ENCODE measurements at places on chromosomes 7 and 10.

- no peak for DNase-seq
These were observed 22.1 kb upstream of the PPP1R17 start for GRCh38 chr7:31664890-31665289.

DNA sequence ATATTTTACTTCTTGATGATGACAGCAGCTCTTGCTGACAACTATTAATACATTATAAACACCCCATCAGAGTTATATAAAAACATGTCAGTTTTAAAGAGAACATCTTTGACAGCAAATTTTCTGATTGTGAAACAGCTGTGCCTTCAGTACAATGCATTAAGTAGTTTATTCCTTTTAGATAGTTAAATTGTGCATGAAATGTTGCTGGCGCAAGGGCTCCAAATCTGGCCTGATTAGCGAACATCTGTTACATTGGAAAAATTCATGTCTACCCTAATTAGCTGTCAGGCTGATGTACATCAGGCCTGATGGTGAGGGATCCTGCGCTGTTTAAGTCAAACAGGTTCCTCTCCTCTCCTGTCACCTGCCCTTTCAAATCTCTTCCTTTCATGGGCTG, 171.9 kb upstream of the SP8 start:
- DNase-seq, result no peak

DNA sequence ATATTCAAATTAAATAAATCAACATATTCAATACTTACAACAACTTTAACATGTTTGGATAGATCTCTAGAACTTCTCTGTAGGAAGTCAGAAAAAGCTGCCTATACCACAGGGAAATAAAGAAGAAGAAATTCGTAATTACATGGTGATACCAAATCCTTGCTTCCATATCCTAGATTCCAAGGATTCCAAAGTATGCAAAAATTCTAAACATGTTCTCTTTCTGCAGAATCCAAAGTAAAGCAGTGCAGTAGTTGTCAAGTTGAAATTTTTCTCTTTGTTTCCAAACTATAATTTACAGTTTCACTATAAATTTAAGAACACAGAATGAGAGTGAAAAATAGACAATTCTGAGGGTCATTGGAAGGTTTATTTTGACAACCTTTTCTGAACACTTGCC, 233.7 kb upstream of the PTN start:
- DNase-seq, result no peak

- no peak for DNase-seq
These were observed 158.0 kb downstream of the HDAC9 start for GRCh38 chr7:18653381-18654155.

DNA sequence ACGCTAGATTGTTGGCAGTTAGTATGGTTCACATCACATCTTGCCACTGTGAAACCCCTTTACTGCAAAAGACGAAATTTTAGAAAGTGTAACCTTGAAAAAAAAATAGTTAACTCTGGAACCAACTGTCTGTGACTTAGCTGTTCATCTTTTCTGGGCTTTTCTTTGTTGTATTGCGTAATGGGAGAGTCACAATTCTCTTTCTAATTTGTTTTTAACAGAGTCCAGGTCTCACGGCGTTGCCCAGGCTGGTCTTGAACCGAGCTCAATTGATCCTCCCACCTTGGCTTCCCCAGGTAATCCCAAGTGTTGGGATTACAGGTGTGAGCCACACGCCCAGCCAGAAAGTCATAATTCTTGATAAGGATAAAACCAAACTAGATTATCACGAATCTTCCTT, 14.5 kb downstream of the UBE3C start:
- no peak for DNase-seq

GRCh38 chr10:80487791-80488538, 33.9 kb downstream of the TSPAN14 start:
- DNase-seq, result no peak

DNA sequence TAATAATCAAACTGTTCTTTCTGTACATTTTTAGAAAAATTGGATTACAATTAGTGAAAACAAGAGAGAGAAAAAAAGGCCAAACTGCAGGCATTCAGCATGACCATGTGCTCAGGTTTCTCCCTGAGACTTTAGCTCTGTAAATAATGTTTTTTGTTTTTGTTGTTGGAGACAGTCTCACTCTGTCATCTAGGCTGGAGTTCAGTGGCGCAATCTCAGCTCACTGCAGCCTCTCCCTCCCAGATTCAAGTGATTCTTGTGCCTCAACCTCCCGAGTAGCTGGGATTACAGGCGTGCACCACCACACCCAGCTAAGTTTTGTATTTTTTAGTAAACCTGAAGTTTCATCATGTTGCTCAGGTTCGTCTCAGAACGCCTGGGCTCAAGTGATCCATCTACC, 23.0 kb downstream of the BZW2 start:
- no peak for DNase-seq

GRCh38 chr10:72255977-72256729, 17.6 kb upstream of the DDIT4 start:
- DNase-seq, result no peak

GRCh38 chr7:74069790-74070618, 13.6 kb upstream of the LIMK1 start:
- no peak for DNase-seq

- DNase-seq, result peak; percentile 12
These were observed 157.1 kb downstream of the GPAM start for GRCh38 chr10:112026438-112026837.

- peak; percentile 28 for DNase-seq
These were observed 441 bp downstream of the FZD8 start for GRCh38 chr10:35641676-35642034.

- DNase-seq, result no peak
These were observed 60.1 kb upstream of the NAMPT start for GRCh38 chr7:106344861-106345260.

GRCh38 chr7:66039094-66039670, 36.4 kb upstream of the ASL start:
- DNase-seq, result no peak

DNA sequence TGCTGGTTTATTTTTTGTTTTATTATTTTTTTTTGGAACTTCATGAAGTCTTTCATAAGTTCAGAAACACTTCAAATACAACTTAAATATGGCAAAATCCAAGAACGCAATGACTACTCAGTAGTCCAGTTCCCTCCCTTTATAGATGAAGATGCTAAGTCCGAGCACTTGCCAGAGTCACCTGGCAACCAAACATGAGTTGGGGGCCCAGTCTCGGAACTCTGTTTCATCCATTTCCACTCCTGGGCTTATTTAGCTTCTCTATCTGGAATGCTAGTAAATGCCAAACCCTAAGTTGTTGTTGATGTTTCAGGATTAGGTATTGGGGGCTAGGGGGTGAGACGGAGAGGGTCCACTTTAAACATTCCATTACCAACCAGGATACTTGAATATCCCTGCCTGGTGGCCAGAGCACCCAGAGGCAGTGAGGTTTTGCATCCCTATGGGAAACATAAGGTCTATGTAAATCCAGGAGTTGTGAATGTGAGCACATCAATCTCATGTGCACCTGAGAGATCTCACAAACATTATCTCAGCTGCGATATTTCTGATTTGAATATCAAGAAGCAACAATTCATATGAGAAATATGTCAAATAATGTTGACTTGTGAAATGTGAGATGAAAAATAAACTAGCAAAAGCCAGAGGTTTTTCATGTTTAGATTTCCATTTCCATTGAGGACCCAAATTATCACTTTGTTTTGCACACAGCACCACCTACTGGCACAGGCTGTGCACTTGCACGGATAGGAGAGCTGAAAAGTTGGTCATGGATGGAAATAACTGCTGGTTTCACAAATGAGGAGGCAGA, 129.3 kb downstream of the PKD1L1 start:
- peak; percentile 64 for DNase-seq

GRCh38 chr10:102579328-102579727, 65.0 kb upstream of the TRIM8 start:
- DNase-seq, result no peak

GRCh38 chr7:127908430-127909258, 122.6 kb downstream of the LRRC4 start:
- DNase-seq, result no peak

DNA sequence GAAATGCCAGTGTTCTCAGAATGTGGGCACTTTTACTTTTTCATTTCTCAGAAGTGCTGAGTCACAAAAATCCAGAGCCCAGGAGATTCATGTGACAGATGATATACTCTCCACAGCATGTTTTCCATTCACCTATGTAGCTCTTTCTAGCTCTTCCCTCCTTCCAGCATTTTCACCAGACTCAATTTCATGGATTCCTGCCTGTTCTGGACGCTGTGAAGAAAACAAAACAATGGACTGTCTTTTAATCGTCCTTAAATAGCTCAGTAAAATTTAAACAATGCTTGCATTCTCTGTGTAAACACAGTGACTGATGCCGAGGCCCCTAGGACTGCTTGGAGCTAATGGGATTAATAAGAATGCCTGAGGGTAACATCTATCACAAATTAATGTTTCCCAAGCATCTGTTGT, 25.5 kb downstream of the ZNF713 start:
- DNase-seq, result no peak

- DNase-seq, result no peak
These were observed 4.2 kb downstream of the TAS2R60 start for GRCh38 chr7:143447466-143447865.

DNA sequence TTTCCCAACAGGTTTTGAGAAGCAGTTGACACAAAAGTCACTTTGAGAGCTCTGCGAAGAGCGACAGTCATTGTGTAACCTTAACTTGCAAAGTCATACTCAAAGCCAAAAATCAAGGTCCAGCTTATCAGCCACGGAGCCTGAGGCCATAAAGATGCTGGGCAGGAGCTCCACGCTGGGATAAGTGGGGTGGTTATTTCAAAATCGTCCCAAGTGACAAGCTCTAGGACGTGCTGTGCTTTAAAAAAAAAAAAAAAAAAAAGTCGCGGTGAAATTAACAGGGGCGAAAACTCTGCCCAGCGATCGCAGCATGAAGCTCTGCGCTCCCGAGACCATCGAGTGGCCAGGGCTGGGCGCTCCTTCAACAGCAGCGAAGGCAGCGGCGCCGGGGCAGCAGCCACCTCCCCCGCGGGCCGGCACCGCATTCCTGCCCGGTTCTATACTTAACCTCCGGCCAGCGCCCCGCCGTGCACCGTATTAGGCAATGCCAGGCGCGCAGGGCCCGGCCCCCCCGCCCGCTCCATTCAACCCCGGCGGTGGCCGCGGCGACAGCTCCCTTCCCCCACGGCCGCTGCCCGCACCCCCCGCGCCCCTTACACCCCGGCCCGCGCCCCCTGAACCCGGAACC, 657 bp downstream of the HACD1 start:
- peak; percentile 86 for DNase-seq

DNA sequence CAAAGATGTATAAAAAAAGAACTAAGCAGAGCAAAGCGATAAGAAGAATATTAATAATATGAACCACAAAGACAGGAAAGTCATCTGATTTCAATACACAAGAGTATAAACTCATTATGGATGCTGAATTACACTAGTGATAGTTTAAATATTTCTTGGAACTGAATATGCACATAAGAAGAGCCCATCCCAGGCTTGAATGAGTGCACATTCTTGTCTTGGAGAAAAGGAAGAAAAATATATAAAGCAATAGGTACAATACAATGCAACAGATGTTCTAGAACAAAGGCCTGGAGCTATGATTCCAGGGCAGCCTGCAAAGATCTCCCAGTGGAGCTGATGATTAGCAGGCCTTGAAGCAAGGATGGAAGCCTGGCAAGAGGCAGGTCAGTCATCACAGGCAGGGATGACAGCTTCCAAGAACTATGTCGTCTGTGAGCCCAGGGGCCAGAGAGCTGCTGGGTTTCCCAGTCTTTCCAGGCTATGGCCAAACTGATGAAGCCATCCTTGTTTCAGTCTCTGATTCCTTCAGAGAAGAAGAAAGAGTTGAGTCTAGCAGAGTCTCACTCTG, 277.6 kb downstream of the KCNMA1 start:
- DNase-seq, result no peak
